ENCODE measurements at places on chromosomes 6 and 20.

DNA sequence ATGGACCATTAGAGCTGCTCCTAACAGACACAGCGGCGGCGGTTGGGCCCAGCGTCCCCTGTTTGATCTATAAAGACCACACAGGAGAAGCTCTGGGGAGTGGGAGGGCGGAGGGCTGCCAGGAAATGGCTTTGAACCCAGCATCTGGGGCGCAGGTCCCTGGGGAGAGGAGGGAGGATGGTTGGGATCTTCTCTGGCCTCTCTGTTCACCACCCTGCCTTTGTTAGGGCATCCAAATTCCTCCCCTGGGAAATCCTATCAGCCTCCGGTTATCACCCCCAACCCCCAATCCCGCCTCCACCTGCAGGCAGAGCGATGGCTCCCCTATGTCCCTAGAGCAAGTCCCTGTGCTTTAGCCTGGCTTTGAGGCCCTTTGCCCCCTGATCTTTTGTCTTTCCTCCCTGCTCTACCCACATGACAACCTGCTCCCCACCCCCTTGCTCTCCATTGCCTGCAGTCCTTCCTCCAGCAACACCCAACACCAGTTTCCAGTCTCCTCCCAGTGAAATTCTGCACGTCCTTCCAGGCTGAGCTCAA lies 7.1 kb downstream of the XKR7 start:
- no peak for DNase-seq

DNA sequence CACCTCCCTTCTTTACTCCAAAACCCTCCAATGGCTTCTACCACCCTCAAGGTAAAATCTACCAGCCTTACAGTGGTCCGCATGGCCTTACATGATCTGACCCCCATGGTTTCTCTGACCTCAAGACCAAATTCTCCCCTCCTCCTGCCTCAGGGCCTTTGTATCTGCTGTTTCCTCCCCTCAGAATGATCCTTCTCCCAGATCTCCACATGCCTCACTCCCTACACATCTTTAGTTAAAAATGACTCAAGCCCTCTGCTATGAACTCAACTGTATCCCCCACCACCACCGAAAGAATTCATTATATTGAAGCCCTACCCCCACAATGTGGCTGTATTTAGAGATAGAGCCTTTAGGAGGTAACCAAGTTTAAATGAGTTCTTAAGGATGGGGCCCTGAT lies 4.1 kb downstream of the SLC23A2 start:
- no peak for DNase-seq

DNA sequence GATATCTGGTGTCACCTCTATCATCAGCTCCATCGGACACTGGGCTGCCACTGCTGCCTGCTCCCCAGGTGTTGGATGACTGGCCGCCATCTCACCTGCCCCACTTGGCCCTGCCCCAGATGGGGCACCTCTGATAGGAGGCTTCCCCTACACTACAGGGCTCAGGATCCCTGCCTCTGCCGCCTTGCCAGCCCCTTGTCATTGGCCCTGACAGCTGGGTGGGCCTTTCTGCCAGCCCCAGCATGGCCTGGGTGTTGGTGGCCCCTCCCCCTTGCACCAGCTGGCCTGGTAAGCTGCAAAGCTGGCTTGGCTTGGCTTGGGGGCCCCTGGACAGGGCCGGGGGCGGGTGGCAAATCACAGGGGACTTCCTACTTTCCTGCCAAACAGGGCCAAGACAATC lies 10.6 kb downstream of the PACSIN1 start:
- DNase-seq: no peak

GRCh38 chr20:33257237-33257636 lies 21.4 kb downstream of the BPIFA1 start:
- DNase-seq: no peak

DNA sequence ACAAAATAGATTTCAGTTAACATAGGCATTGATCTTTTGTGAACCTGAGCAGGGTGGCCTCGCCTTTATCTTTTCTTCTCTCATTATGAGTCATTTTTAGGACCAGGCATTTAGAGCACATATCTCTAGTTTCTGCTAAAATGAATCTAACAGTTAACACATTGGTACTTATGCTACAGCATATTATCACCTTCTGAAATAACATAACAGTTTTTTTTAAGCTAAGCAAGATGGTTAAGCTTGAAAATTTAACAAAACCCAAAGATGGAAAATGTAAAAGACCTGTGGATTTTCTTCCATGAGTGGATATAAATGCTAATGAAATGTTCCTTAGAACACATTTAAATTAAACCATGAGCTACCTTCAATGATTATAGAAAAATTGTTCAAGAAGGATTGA lies 487.1 kb upstream of the RNF217 start:
- no peak for DNase-seq

DNA sequence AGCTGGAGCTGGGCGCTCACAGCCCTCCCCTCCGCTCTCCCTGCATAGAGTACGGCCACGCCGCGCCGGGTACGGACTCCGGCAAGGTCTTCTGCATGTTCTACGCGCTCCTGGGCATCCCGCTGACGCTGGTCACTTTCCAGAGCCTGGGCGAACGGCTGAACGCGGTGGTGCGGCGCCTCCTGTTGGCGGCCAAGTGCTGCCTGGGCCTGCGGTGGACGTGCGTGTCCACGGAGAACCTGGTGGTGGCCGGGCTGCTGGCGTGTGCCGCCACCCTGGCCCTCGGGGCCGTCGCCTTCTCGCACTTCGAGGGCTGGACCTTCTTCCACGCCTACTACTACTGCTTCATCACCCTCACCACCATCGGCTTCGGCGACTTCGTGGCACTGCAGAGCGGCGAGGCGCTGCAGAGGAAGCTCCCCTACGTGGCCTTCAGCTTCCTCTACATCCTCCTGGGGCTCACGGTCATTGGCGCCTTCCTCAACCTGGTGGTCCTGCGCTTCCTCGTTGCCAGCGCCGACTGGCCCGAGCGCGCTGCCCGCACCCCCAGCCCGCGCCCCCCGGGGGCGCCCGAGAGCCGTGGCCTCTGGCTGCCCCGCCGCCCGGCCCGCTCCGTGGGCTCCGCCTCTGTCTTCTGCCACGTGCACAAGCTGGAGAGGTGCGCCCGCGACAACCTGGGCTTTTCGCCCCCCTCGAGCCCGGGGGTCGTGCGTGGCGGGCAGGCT lies 4.6 kb downstream of the KCNK15 start:
- no peak for DNase-seq

- no peak for DNase-seq
These were observed 16.7 kb upstream of the NEDD9 start for GRCh38 chr6:11248974-11249761.

- no peak for DNase-seq
These were observed 85.2 kb downstream of the ELOVL4 start for GRCh38 chr6:79862126-79862525.

DNA sequence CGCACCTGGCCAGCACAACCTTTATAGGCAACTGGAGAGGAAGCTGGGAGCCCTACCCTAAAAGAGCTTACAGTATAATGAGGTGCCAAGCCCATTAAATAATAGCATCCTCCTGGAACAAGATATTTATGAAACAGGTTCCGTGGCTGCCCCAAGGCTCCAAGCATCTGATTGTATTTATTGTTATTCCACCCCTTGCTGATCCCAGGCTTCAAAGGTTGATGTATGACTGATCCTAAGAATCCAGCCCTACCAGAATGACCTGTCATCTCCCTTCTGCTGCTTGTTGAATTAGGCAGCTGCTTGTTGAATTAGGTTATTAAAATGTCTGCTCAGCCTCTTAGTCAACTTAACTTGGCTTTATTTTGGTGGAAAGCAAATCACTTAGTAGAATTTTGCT lies 35.2 kb upstream of the SASH1 start:
- DNase-seq: no peak

GRCh38 chr20:2022163-2022562 lies 28.3 kb upstream of the PDYN start:
- DNase-seq: no peak

DNA sequence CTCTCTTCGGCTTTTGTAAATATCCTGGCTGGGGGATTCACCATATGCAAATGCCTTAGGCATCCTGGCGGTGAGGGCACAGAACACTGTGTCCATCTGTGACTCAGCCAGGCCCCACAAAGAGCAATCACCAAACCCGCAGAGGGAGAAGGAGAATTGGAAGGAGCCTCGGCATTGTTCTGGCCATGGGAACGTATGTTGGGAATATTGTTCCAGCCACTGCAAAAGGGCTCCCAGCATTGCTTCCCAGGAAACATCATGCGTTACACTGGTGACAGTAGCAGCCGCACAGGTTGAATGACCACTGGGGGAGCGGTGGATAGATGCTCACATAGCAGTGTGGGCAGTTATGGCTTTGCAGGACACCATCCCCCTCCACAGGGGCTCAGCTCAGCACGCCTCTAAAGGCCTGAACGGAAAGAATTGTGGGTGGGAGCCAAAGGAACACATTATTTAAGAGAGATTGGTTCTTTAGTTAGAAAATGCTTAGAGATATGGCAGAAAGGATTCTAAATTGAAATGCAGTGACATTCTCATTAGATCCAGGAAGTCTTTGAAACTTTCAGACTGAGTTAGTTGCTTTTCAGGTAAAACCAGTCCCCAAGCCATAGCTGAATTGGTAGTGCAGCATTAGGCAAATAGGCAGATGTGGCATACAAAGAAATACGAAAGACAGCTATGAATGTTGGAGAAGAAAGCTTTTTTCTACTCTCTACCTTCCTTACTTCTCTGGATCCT lies 104.3 kb downstream of the RNF144B start:
- DNase-seq: no peak

GRCh38 chr20:51014797-51015722 lies 7.8 kb downstream of the KCNG1 start:
- peak; percentile 65 for DNase-seq

DNA sequence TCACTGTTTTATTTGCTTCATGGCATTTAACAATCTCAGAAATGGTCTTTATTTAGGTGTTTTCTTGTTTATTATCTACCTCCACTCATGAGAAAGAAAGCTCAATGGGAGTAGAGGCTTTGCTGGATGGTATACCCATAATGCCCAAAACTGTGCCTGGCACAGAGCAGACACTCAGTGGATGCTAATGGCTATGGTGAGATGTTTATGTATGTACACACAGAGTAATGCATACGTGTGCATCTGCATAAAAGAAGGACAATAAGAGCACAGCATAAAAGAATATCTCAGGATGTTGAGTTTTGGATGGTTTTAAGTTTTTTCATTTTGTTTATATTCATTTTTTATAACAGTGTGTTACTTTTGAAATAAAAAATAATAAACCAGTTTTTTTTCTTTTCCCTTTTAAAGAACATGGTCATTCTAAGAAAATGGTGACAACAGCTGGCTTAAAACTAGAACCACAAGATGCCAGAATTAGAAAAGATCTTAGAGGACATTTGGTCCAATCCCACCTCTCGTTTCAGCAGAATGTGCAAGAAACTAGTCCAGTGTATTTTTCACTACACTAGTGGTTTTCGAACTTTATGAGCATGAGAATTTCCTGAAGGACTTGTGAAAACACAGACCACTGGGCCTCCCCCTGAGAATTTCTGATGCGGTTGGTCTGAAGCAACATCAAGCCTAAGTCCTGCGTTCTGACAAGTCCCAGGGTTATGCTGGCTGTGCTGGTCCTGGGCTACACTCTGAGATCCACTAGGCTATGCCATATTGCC lies 131.9 kb downstream of the FYN start:
- DNase-seq: peak; percentile 38

DNA sequence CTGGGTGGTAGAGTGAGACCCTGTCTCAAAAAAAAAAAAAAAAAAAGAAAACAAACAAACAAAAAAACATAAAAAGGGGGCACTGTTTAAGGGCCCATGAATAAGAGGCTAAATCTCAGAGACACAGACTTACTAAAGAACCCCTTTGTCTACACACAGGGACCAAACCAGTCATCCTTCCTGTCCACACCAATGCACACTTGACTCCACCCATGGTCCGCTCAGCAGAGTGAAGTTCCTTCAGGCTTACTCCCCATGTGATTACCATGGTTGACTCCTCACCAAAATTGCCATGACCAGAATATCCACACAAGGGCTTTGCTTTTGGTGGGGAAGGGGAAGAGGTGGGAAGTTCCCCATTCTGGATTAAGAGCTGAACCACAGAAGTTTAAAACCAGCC lies 19.4 kb upstream of the REPS1 start:
- DNase-seq: no peak

All from GM20000 (cell line).